ENCODE measurements at places on chromosomes 11 and 22.

GRCh38 chr22:28810821-28811491 lies 10.6 kb upstream of the XBP1 start:
- no peak for DNase-seq

GRCh38 chr11:132184079-132184478 lies 813.7 kb downstream of the NTM start:
- no peak for DNase-seq

DNA sequence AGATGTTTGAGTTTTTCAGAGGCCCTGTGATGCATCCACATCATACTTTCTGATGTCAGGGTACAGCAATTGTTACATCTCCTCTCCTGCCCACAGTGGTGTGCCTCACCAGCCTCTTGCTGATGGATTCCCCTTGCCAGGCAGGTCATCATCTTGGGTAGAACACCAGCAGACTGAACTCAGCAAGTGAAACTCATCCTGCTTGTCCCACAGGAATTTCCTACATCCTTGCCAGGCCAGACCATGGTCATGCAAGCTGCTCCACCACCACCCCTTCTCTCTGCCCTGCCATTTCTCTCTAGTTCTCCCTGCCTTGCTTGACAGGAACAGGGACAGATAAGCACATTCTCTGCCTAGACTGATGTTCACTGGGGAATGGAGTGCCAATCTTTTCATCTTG lies 85.9 kb downstream of the PAX6 start:
- no peak for DNase-seq

GRCh38 chr11:123086305-123086704 lies 24.4 kb upstream of the HSPA8 start:
- no peak for DNase-seq

DNA sequence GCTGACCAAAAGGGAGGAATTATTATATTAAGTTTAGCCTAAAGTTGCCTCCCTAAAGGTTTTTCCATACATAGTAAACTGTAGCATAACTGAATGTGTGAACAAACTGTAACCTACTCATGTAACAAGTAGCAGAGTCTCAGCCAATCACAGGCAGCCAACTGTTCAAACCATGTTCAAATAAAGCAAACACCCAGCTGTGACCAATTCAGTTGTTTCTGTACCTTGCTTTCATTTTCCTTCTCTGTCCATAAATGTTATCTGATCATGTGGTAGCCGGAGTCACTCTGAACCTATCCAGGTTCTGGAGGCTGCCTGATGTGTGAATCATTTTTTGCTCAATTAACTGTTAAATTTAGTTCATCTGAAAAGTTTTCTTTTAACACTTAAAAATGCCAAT lies 373.5 kb downstream of the GUCY1A2 start:
- no peak for DNase-seq

DNA sequence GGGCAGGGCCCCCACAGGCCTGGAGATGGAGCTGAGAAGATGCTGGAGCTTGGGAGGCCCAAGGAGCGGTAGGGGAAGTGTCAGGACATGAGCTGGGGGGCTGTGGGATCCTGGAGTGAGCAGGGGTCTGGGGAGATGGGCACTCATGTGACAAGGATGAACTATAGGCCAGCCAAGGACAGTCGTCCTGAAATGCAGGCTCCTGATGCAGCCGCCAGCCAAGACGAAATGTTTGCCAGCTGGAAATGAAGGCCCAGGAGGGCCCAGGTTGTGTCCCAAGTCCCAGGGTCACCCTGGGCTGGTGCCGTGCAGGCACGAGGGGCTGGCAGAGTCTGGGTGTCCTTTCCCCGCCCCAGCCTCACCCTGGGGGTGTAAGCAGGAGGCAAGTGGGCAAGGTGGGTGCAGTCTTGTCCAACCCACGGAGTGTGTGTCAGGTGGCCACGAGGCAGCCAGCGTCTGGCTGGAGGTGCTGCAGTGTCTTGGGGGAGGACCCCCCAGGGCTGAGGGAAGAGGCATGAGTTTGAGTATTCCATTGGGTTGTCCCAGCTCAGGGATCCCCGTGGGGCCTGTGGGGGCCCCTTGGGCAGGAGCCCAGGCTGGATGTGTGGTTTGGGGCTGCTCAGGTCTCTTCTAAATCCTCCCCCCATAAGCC lies 21.4 kb downstream of the MRGPRG start:
- no peak for DNase-seq
